ENCODE measurements at places on chromosomes 11 and 22. TPM values are rescaled to one million over a fixed set of nuclear protein-coding genes. Genes with fewer than 3 reads are reported as not detected.

PARVG gene
- polyA plus RNA-seq = 1.6 TPM

SAA4 gene
- not detected for polyA plus RNA-seq

- no peak for DNase-seq
Measured at GRCh38 chr22:44409974-44410316, 88.1 kb downstream of the RTL6 start.

- DNase-seq = no peak
Measured at GRCh38 chr22:41288245-41288946, 2.4 kb upstream of the RANGAP1 start.

DNA sequence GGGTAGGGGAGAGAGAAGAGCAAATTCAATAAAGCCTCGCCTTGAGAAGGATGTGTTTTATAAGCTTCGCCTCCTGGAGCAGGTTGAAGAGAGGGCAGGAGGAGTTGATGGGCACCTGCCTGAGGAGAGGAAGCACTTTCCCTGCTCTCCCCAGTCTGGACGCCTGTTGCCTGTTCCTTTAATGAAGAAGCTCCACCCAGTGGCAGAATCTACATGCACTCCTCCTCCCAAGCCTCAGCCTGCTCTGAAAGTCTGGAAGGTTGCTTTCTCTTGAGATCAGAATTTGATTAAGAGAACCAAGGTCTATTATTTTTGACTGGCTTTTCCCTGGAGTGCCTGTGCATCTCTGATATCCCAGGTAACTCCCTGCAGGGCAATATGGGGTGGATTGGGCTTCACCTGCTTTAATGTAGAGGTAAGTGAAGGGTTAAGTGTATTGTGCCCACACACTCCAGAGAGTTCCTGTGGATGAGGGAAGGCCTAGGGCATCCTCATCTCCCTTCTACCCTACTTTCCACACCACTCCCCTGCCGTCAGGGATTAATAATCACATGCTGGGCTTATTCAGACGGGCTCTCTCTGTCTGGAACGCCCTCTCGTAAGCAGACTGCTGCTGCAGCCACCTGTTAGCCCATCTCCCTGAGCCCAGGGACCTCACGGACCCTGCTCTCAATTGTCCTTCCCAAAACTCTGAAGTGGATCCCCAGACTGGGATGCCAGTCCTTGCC, 22.3 kb downstream of the NTM start:
- no peak for DNase-seq
